Bronchial epithelial cell (primary cell): ENCODE measurements at places on chromosomes 16 and 17. TPM values are rescaled to one million over a fixed set of nuclear protein-coding genes. Genes with fewer than 3 reads are reported as not detected.
A peak's percentile ranks its signal among the peaks of the same experiment; 100 is the strongest.

DPEP3 gene
- total RNA-seq, result not detected in 2 replicates

DNA sequence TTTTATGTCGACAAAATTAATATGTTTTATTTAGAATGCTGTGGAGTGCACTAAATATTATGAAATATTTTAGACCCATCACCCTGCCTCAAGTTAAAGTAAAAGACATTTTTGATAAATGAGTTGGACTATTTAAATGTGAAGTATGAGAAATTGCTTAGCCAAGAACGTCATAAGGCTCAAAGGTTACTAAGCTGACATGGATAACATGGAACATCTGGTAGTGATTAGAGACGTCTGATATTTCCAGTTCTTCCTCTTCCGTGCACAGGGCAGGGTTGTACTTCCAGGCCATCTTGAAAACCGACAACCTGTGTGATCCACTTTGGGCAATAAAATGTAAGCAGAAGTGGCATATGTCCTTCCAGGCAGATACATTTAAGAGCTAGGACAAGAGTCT is 7.2 kb upstream of the CCL8 start:
- DNase-seq, result no peak

GRCh38 chr16:63447121-63447520 is 1410.9 kb upstream of the CDH8 start:
- DNase-seq, result no peak

GP1BA gene
- not detected in 2 replicates for total RNA-seq

- no peak for DNase-seq
These were observed 23.9 kb downstream of the TRPV3 start for GRCh38 chr17:3533752-3534151.

DNA sequence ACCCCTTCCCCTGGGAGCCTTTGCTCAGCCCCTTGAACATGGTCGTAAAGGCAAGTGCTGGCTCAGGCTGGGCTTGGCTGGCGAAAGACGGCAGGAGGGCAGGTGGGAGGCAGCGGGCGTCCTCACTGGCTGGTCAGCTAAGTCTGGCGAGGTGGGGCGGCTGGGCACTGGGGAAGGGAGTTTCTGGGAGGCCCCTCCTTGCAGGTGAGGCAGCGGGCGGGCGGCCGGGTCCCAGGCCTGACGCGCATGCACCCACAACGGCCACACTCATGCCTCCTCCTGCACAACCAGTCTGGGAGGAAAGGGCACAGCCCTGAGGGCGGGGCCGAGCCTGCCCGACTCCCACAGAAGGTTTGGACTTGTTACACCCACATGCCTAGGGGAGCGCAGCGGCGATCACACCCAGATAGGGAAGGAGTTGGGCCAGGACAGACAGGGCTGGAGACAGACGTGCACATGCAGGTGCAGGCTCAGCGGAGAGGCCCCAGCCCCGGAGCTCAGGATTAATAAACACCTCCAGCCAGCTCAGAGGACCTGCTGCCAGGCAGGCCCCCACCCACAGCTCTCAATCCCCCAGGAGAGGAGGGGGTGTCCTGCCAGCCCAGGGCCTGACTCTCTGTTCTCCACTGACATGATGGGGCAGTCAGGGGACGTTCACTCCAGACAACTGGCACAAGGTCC is at the start of gene EVPL:
TSS of gene EVPL (minus strand) at position 148 of the 681 bp plus-strand sequence. CDS start at position 40, 108 bp downstream.
- DNase-seq, result peak; percentile 92

OTOP2 gene
- total RNA-seq, result under 0.01 TPM in 1 of 2 replicates, not detected in the other

- DNase-seq, result no peak
These were observed 43.3 kb downstream of the HAPSTR1 start for GRCh38 chr16:9134739-9135138.

DNA sequence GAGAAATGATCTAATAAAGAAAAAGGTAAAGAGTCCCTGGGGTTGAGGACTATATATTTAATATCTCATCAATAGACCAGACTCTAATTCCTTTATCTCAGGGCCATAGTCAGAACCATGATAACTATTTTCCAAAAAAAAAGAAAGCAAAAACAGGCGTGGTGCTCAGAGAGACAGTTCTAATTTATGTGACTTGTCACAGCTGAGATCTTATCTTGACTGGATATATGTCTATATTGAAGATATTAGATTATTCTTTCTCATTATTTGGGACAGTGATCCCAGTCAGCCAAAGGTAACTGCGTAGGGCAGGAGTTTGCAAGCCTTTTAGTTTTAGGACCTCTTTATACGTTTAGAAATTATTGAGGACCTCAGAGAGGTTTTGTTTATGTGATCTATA is 52.4 kb downstream of the ITFG1 start:
- DNase-seq, result no peak

CDRT15L2 gene
- not detected in 2 replicates for total RNA-seq

- DNase-seq, result no peak
These were observed 27.8 kb upstream of the MEIOC start for GRCh38 chr17:44628243-44629188.

FA2H gene
- total RNA-seq, result 1.6 and 3.2 TPM in 2 replicates

AOC3 gene
- 0.26 TPM in 2 replicates for total RNA-seq
